ENCODE measurements at places on chromosomes 11 and 22. TPM values are rescaled to one million over a fixed set of nuclear protein-coding genes. Genes with fewer than 3 reads are reported as not detected.

The PHLDB1 gene
- 19.1 TPM for total RNA-seq

The SEC14L6 gene
- not detected for total RNA-seq

The KCNE3 gene
- not detected for total RNA-seq

The UCP2 gene
- total RNA-seq, result 25.8 TPM

The LDLRAD3 gene
- total RNA-seq, result 38.8 TPM

- no peaks in the 10 kb centered on the region for H3K36me3 ChIP-seq
- H3K4me3 ChIP-seq, result no peak overlapping the region
- DNase-seq, result no peak
- H3K27me3 ChIP-seq, result no peaks in the 10 kb centered on the region
- H3K27ac ChIP-seq, result no peak overlapping the region
Measured at GRCh38 chr11:34161812-34162492, 56.5 kb downstream of the NAT10 start.

GRCh38 chr11:88454881-88455280 is 117.3 kb upstream of the CTSC start:
- no peaks in the 10 kb centered on the region for H3K4me1 ChIP-seq
- H3K36me3 ChIP-seq, result no peaks in the 10 kb centered on the region
- DNase-seq, result no peak
- no peak overlapping the region for H3K4me3 ChIP-seq

- no peaks in the 10 kb centered on the region for H3K27me3 ChIP-seq
- H3K4me3 ChIP-seq, result no peak overlapping the region
- no peak overlapping the region for H3K27ac ChIP-seq
- no peak for DNase-seq
Measured at GRCh38 chr11:82782825-82783374, 49.2 kb upstream of the FAM181B start.

GRCh38 chr11:131889146-131889577 is 518.7 kb downstream of the NTM start:
- no peak overlapping the region for H3K27ac ChIP-seq
- H3K27me3 ChIP-seq, result no peaks in the 10 kb centered on the region
- H3K36me3 ChIP-seq, result no peaks in the 10 kb centered on the region
- no peak overlapping the region for H3K4me3 ChIP-seq
- no peak for DNase-seq

DNA sequence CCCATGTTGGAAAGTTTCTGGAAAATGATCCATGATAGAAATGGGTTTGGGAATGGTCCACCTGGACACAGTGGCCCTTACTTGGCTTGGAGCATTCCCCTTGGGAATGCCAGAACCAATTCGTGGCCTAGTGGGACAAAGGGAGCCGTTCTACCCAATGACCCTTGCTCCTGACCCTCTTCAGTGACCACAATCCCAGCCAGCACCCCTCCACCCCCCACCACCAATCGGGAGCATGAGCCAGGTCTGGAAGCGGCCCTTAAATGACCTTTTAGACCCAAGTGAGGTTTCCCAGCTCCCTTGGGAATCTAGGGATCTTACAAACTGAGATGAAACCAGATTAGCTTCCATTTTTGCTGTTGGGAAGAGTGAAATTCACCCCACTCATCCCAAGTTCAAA is 51.3 kb upstream of the CDON start:
- H3K27me3 ChIP-seq, result no peaks in the 10 kb centered on the region
- peaks cover 65% of the 10 kb centered on the region for H3K4me1 ChIP-seq
- DNase-seq, result no peak
- no peak overlapping the region for H3K4me3 ChIP-seq

DNA sequence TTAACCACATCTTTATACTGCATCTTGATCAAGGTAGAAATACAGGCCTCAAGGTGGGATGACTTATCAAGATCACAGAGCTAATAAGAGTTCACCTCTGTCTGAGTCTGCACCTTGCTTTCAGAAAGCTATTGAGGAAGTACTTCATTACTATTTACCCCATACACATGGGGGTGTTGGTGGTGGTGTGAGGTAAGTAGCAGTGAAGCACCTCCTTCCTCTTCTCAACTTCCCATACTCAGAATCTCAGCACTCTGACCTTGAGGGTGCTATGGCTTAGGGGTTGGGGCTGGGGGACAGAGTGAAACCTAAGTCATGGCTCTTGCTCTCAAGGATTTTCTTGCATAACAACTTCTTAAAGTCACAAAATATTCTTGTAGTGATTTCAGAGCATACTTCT is 56.9 kb downstream of the ME3 start:
- no peaks in the 10 kb centered on the region for H3K4me1 ChIP-seq
- H3K36me3 ChIP-seq, result no peaks in the 10 kb centered on the region
- no peaks in the 10 kb centered on the region for H3K27me3 ChIP-seq
- no peak overlapping the region for H3K27ac ChIP-seq

DNA sequence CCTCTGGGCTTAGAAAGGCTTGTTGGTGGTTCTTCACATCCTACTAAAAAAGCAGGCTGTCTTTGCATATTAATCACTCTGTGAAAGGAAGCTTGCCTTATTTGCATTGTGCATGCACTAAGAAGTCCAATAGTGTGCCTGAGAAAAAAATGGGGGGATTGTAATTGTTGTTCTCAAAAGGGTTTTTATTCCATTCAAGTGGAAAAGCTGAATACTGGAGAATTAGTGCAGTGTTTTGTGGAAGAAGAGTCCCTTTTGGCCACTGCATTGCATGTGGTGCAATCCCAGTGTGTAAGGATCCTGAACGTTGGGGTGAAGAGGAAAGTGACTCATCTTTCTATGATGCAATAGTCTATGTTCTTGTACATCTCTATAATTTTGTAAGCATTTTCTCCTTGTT is 16.5 kb downstream of the NCAM1 start:
- no peaks in the 10 kb centered on the region for H3K27me3 ChIP-seq
- peaks cover 11% of the 10 kb centered on the region for H3K4me1 ChIP-seq
- no peaks in the 10 kb centered on the region for H3K36me3 ChIP-seq
- no peak overlapping the region for H3K4me3 ChIP-seq
- H3K27ac ChIP-seq, result no peak overlapping the region
- no peak for DNase-seq

DNA sequence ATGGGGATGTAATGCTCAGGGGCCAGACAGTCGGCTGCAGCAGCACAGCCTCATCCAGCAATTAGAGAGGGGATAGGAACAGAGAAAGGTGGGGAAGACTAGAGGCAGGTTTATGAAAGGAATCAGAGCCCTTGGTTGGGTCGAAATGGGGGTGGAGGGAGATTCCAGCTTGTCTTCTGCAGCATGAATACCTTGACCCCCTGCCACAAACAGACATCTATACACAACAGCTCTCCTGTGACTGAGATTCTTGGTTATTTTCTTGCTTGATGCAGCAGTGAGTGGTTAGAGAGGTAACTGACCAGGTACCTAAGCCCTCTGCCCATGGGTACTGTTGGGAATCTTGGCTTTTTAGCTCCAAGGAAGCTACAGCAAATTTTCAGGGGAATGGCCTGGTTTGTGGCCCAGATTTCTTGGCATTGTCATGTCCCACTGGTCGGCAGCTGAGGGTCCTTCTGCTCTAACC is at the start of gene TRIM49D1:
Gene TRIM49D1 (minus strand): TSS at position 51 of the 466 bp plus-strand sequence. CDS start 4,535 bp downstream, outside the sequence.
- no peak within 1 kb of the TSS for H3K27ac ChIP-seq
- H3K4me3 ChIP-seq, result no peak within 1 kb of the TSS
- H3K36me3 ChIP-seq, result no peaks in the 10 kb centered on the region
- no peaks in the 10 kb centered on the region for H3K4me1 ChIP-seq

GRCh38 chr11:20452585-20452984 is 65.1 kb downstream of the PRMT3 start:
- H3K36me3 ChIP-seq, result peaks cover 21% of the 10 kb centered on the region
- H3K27me3 ChIP-seq, result no peaks in the 10 kb centered on the region
- H3K4me3 ChIP-seq, result no peak overlapping the region
- no peak for DNase-seq
- H3K4me1 ChIP-seq, result no peaks in the 10 kb centered on the region
- H3K27ac ChIP-seq, result no peak overlapping the region

- H3K27ac ChIP-seq, result no peak overlapping the region
- no peak for DNase-seq
- no peaks in the 10 kb centered on the region for H3K36me3 ChIP-seq
- H3K4me3 ChIP-seq, result no peak overlapping the region
- H3K4me1 ChIP-seq, result no peaks in the 10 kb centered on the region
Measured at GRCh38 chr11:118948000-118948399, 8.1 kb upstream of the UPK2 start.

DNA sequence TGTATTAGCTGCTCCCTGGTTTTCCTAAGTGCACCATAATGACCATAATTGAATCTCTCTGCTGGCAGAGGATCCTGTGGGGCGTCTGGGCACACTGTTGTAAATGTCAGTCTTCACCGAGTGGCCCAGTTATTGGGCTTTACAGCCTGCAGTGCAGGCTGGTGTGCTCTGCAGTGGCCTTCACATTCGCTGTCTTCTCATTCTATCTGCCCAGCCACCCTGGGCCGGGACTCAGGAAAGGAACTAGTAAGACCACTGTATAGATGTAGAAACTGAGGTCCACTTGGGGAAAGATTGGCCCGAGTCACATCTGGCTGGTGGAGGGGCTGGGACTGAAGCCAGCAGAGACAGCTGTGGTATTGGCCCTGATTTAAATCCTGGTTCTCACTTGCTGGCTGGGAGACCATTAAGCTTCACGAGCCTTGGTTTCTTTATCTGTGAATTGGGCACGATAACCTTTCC is 49.3 kb downstream of the TSPAN18 start:
- H3K4me1 ChIP-seq, result peaks cover 29% of the 10 kb centered on the region
- H3K4me3 ChIP-seq, result no peak overlapping the region
- no peak overlapping the region for H3K27ac ChIP-seq
- no peaks in the 10 kb centered on the region for H3K36me3 ChIP-seq
- DNase-seq, result no peak
- no peaks in the 10 kb centered on the region for H3K27me3 ChIP-seq

DNA sequence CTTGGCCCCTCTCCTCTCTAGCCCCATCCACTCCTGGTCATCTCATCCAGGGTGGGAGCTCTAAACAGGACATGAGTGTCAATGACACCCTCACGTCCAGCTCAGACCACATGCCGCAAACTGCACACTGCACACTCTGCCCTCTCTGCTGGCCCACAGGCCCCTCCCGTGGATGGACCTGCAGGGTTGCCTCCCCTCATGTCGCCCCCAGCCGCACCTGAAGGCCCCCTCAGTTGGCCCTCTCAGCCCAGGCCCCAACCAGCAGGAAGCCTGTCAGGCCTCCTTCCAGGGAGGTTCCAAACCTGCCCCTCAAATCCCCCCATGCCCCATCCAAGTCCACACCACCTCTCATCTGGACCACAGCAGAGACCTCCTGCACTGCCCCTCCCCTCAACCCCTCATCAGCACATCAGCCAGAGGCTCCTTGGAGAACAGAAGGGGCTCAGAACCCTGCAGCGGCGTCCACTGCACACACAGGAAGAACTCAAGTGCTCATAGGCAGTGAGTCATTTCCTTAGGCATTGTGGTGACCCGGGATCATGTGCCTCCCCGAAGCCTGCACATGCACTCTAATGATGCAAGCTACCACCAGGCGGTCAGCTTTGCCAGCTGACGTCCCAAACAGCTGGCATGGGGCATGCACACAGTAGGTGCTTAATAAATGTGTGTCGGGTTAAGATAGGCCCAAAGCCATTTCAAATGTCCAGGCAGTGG is 12.9 kb upstream of the CDKN1C start:
- H3K27me3 ChIP-seq, result no peaks in the 10 kb centered on the region
- H3K4me3 ChIP-seq, result no peak overlapping the region
- H3K27ac ChIP-seq, result no peak overlapping the region
- no peaks in the 10 kb centered on the region for H3K36me3 ChIP-seq

- H3K27me3 ChIP-seq, result peaks cover 2% of the 10 kb centered on the region
- no peak for DNase-seq
- no peaks in the 10 kb centered on the region for H3K36me3 ChIP-seq
- no peak overlapping the region for H3K27ac ChIP-seq
- H3K4me1 ChIP-seq, result no peaks in the 10 kb centered on the region
Measured at GRCh38 chr11:69934861-69935494, 115.8 kb upstream of the FGF3 start.

DNA sequence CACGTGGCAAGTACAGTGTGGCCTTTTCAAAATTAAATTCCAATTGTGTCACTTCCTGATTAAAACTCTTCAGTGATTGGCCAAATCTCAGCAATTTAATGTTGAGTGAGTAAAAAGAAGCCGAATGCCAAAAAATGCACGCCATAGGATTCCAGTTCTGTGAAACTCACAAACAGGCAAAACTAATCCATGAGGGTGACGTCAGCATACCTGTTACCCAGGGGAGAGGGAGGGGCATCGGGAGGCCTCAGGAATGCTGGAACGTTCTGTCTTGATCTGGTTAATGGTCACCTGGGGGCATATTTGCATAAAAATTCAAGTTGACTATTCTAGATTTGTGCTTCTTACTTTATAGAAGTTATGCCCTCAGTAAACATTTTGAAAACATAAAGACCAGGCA is 39.9 kb upstream of the RAB1B start:
- DNase-seq, result no peak
- peaks cover 2% of the 10 kb centered on the region for H3K36me3 ChIP-seq
- H3K4me3 ChIP-seq, result no peak overlapping the region
- H3K27me3 ChIP-seq, result no peaks in the 10 kb centered on the region
- no peak overlapping the region for H3K27ac ChIP-seq
- H3K4me1 ChIP-seq, result no peaks in the 10 kb centered on the region

- H3K27me3 ChIP-seq, result no peaks in the 10 kb centered on the region
- DNase-seq, result no peak
- H3K27ac ChIP-seq, result no peak overlapping the region
- H3K36me3 ChIP-seq, result no peaks in the 10 kb centered on the region
Measured at GRCh38 chr11:98230678-98231077, 790.1 kb upstream of the CNTN5 start.

DNA sequence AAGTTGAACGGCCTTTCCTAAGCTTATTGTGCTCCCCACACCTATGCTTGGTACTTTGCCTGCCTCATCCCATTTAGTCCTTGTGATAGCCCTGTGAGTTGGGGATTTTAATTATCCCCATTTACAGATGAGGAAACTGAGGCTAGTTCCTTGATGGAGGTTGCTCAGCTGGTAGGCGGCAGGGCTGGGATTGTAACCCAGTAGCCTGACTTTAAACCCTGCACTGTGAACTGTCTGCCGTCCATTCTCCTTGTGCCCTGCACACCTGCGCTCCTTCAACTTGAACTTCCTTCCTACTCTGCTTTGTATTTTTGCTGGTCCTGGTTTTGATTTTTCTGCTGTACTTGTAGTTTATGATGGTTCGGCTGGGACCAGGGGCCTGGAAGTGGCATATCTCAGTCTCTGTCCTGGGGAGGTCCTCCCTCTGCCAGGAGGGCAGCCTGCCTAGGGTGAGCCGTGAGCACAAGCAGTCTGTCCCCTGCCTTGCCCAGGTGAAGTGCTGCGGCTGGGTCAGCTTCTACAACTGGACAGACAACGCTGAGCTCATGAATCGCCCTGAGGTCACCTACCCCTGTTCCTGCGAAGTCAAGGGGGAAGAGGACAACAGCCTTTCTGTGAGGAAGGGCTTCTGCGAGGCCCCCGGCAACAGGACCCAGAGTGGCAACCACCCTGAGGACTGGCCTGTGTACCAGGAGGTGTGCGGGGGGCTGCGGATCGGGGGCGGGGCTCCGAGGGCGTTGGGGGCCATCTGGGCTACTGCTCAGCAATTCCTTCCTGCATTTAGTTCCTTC is 52.4 kb downstream of the CD82 start:
- no peak for DNase-seq
- H3K4me3 ChIP-seq, result no peak overlapping the region
- no peak overlapping the region for H3K27ac ChIP-seq
